ENCODE measurements at places on chromosomes 5 and 9.

GRCh38 chr5:137856201-137856600, 11.5 kb upstream of the MYOT start:
- no peak for DNase-seq

DNA sequence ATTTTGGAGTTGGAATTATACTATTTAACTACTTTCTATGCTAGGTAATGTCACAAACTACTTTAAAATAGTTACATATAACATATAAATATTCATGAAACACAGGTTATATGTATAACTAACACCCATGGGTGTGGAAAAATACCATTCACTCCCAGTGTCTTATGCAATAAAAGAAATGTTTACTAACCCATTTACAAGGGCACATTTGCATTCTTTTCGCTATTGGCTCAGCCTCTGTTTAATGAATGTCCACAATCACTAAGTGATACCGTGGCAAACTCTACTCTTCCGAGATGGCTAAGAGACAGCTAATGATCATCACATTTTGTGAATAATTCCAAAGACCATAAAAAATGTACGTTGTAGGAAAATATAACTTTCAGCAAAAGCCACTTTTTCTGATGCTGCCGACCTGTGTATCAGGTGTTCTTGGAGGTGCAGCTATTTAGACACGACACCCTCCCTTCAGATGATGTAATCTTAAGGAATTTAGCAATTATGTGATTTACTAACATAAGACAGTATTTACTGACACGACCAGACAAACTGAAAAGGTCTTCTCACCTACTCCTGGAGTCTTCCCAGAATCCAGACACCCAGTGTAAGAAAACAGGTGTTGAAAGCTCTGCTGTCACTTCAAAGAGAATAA, 121.7 kb upstream of the FAM120A start:
- DNase-seq: no peak

GRCh38 chr5:56259002-56259511, 25.9 kb upstream of the ANKRD55 start:
- no peak for DNase-seq

- DNase-seq: no peak
These were observed 181.1 kb downstream of the TRIM32 start for GRCh38 chr9:116868201-116868600.

- DNase-seq: no peak
These were observed 53.4 kb upstream of the ALDH1B1 start for GRCh38 chr9:38339087-38339486.

DNA sequence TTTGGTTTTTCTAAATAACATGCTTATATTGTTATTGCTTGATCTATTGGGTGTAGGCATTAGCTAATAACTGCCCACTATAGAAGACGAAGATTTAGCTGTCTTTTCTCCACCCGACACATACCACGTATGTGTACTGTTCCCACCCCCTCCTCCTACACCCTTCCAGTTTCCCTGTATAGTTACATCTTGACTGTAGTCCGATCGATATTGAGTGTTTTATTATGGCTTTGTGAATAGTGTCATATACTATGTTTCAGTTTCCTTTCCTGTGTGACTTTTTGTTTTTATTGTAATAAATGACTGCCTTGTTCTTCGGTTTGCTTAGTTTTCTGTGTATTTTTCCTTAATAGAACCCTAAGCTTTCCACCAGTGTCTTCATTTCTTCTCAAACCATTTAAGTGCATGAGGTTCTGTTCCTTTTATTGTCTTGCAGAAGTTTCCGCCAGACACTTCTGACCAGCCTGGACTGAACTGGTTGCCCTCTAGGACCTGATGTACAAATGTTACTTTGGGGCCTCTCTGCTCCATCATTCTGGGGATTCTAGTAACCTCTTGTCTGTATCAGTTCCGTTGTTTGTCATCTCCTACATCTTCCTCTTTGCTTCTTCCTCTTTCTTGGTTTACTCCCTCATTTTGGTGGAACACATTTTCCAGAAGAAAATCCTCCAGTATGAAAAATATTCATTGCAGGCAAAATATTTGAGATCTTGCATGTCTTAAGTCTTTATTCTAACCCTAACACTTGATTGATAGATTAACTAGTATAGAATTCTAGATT, 61.8 kb downstream of the PRKACG start:
- no peak for DNase-seq

DNA sequence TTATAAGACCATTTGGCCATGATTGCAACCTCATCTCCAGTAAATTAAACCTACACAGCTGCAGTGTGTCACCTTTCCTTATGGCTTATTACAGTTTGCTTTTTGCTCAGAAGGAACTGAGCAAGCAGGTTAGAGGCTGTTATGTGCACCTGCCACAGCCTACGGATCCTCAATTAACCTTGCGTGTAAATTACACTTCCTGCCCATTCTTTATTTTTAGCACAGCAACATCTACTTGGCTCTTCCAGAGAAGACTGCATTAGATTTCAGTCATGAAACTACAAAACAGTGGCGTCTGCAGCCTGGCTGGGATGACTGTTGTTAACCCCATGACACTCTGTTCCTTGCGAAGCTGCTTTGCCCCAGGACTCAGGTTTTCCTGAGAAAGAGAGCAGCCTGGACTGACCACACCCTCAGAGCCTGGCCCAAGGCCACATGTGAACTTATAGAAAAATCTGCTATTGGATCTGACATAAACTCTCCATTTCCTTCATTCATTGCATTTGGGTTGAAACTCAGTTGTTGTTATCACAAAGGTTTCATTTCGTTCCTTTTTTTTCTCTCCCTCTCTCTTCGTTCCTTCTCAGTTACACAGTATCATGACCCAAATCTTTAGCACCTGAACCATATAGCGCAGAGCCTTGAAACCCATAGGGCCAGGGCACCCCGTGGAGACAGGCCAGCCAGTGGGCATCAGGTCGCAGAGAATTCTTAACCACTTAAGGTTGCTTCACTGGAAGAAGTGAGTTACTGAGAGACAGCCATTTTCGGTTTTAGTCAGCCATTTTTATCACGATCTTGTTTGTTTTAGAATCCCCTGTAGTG, 138.6 kb downstream of the PALM2AKAP2 start:
- DNase-seq: no peak

DNA sequence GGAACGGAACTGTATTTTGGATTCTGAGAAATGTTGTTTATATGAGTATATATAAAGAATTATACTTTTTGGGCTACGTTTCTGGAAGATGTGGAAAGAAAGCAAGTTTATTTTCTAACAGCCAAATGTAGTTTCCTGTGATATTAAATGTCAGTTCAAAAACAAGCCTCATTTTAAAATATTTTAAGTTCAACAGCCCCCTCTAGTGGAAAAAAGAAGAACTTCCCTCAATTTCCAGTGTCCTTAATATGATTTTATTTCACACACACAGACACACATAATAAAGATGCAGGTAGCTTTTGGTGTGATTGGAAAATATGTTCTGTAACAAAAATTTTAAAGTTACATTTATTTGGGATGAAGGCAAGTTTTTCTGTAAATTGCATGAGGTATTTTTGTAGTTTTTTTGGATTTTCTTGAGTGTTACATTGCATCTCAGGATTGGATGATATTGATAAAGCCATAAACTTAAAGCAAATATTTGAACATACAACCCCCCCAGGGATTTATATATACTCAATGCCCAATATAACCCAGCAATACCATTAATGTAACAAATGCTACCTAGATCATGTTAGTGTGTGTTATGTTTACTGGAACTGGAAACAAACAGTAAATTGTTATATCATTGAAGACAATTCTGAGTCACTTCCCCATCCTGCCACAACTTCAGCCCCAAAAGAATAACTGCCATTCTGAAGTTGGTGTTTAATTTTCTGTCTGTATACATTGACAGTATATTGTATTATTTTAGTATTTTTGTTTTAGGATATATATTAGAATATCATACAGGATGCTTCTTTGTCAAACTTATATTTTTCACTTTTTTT, 54.0 kb downstream of the CCDC171 start:
- DNase-seq: no peak

DNA sequence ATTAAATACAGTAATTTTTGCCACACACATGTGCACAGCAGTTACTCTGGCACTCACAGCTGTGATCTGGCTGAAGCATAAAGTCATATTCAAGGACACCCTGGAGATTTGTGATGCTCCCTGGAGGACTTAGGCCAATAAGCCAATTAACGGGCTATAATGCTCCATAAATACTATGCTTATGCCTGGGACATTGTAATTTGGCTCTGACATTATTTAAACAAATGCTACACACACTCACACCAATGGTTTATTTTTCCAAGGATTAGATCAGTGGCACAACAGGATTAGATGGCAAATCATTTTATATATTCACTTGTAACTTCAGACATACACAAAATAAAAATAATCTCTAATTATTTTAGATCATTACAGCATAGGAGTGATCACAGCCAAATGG, 111.2 kb downstream of the LMNB1 start:
- no peak for DNase-seq

DNA sequence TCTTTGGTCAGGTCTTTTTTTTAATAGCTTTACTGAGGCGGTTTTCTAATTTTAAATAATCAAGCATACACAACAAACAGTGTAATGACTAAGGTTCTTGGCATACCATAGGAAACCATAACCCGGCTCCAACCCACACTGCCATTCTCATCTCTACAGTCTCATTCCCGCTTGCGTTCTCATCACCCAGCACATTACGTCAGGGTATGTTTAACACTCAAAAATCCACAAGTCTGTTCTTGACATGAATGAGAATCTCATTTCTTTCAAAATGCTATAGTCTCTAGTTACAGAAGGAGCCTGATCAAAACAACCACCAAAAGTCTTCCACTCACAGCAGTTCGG, 505 bp downstream of the C5orf34 start:
- no peak for DNase-seq

DNA sequence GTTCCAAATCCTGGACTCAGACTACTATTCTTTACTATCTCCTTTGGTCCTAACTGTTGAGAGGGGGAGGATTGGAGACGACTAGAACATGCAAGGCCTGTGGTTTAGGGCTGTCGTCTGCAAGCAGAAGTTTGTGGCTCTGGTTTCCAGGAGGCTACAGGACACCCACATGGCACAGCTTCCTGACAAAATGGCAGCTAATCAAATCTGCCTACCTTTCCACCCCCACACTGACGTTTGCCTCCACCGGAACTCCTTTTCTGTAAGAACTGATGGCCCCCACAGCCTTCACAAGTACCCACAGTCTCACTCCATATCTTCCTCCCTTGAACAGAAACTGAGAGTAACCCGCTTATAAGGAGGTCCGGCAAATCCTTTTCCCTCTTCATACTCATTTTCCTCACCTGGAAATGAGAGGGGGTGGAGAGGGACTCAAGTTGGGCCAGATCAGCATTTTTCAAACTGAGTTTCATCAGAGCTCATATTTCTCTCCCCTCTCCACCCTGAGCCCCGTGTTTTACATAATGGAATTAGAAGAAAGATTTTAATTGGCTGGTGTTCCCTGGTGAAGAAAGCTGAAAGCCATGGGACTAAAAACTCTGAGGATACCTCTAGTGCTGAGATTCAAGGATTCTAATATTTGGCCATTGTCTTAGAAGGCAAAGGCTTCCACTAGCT, 5.2 kb downstream of the SLC31A2 start:
- no peak for DNase-seq

- no peak for DNase-seq
These were observed 202.1 kb downstream of the MED10 start for GRCh38 chr5:6176102-6176693.

DNA sequence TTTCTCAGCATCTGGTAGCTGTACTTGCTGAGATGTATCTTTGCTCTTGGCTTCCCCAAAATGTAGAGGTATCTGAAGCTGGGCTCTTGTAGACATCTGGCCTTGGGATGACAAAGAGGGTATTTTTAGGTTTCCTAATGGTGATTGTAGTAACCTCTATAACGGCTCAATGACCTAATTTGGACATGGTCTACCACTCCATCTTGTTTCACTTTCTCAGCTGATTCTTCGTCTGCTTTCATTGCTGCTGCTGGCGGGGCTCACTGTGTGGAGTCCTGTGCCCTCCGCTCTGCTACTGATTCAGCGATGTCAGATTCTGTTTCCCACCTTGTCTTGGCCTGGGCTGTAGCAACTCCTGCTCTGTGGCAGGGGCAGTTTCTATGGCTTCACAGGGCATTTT, 12.7 kb upstream of the MARCHF11 start:
- no peak for DNase-seq

DNA sequence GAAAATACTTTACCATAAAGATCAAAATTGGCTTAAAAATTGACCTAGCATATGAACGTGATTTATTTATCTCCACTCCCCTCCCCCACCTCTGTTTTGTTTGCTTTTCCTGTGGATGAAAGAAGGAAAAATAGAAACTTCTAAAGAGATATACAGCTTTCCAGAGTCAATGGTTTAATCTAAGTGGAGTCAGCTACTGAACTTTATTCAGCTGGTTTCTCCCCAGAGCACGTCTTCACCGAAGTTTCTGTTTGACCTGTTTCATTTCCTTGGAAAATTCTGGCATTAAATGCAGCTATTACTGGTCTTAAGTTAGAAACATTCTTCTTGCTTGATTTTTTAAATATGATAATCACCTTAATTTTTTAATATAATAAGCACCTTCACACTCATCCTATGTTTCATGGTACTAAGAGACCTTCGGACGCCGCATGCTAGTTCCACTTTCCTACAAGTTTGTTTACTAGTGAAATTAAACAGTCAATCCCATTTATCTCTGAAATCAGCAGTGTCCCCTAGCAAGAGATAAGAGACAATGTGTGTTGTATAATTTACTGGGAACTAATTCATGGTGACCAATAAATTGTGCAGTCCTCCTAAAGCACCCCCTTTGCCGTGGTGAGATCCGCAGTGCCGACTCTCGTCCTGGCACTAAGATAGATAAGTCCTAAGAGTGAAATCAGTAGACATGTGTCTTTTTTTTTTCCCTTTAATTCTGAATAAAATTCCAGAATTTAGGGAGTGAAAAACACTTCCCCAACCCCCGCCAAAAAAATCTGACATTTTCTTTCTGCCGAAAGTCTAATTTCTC, 89.9 kb downstream of the ARL15 start:
- DNase-seq: no peak

GRCh38 chr9:114606597-114607207, 4.4 kb upstream of the TMEM268 start:
- no peak for DNase-seq

GRCh38 chr5:27451377-27451776, 413.0 kb upstream of the CDH9 start:
- no peak for DNase-seq

GRCh38 chr9:127397646-127398274, 791 bp downstream of the SLC2A8 start:
- DNase-seq: peak; percentile 60

GRCh38 chr9:114156657-114157421, 1.5 kb downstream of the COL27A1 start:
- DNase-seq: peak; percentile 75

GRCh38 chr5:32833127-32833526, 122.0 kb downstream of the NPR3 start:
- DNase-seq: no peak

Data from right hindlimb (tissue), 1 donor.